Activated CD4-positive, alpha-beta T cell treated with anti-CD3 and anti-CD28 coated beads for 48 hours (primary cell): ENCODE measurements at places on chromosomes 5 and 9.

- DNase-seq: no peak
Observed at GRCh38 chr9:131492070-131492469, 10.6 kb upstream of the POMT1 start.

DNA sequence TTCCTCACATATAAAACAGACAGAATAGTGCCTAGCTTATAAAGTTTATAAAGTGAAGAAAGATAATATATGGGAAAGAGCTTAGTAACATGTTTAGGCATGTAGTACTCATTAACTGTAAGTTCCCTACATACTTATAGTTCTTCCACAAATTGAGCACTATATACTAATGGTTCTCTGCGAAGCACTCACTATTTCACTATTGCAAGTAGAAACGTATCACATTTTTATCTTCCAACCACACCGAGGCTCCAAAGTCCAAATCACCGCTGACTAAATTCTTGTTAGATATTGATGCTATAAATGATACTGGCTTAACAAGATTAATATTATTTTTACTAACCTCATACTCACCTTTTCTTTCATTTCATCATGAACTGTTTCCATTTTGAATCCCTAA lies 61.0 kb downstream of the FBXW11 start:
- DNase-seq: no peak

GRCh38 chr5:17302604-17303003 lies 85.2 kb downstream of the BASP1 start:
- no peak for DNase-seq

DNA sequence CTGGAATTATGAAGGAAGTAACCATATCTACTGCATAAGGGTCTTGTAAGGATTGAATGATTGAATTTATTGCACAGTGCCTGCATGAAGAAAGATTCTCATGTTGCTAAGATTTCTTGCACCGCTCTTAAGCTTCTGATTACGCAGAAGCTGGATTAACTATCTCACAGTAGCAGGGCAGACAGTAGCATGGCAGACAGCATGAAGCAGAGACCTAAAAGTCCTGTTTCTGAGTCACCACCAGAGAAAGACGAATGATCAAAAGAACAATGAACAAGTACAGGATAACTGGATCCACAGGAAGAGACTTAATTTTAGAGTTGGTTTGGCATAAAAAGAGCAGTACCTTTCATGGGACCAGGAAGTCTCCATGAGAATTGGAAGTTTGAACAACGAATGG lies 142.4 kb downstream of the MAPKAP1 start:
- DNase-seq: no peak

- DNase-seq: peak; percentile 55
Observed at GRCh38 chr9:21831841-21832509, 29.5 kb downstream of the MTAP start.

GRCh38 chr5:151006704-151007334 lies 13.6 kb upstream of the GPX3 start:
- DNase-seq: no peak

GRCh38 chr5:38538161-38538560 lies 18.3 kb downstream of the LIFR start:
- DNase-seq: no peak

- DNase-seq: no peak
Observed at GRCh38 chr9:17332115-17332514, 197.3 kb downstream of the CNTLN start.

DNA sequence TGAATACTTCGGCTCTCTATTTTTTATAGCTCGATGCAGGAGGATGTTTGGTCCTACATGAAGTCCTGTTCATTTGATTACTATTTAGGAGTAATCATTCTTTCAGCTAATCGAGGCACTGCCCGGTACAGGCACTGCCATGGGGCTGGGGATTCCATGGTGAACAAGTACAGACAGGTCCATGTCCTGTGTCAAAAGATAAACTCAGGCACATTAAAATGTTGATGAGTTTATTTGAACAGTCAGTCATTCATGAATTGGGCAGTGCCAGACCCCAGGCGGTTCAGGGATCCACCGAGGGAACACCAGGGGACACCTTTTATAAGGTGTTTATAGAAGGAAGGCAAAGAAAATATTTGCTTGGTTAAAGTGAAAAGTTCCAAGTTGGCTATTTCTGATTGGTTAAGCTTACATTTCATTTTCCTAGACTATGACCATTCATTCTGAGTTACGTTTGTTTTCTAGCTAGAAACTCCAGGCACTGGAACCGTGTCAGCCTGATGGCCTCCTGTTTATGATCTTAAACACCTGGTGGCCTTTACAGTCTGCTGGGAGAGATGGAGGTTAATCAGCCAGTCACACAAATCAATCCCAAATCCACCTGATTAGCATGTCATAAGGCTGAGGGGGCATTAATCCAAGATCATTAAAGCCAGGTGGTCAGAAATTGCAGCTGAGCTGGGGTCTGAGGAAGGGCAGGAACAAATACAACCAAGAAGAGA lies 47.0 kb upstream of the TDRD7 start:
- DNase-seq: no peak
